CD4-positive, alpha-beta T cell treated with Interleukin-4 for 1 hour (primary cell): ENCODE measurements at places on chromosomes 12 and 14.

- no peak for DNase-seq
These were observed 12.1 kb upstream of the PRR4 start for GRCh38 chr12:10861366-10861765.

GRCh38 chr12:70843363-70843762, 77.2 kb downstream of the PTPRR start:
- DNase-seq = no peak

GRCh38 chr12:55658635-55659391, 22.1 kb downstream of the OR10P1 start:
- DNase-seq = no peak

GRCh38 chr12:42119085-42119633, 25.5 kb downstream of the GXYLT1 start:
- no peak for DNase-seq

DNA sequence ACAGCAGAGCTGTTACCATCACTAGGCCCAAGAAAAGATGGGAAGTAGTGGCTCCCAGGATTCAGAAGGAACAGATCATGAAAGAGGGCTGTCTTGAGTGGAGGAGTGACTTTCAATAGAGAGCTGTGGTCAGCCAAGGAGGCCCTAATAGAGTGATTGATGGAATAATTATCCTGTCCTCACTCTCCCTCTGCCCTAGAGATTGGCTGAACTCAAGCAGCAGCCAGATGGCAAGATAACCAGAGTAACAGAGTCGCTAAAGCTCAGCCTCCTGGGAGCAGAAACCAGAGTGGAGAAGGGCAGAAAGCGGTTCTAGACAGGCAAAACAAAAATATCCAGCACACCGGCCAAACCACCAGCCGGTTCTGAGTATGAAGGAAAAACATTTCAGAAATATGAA, 23.1 kb downstream of the GMFB start:
- DNase-seq = no peak

DNA sequence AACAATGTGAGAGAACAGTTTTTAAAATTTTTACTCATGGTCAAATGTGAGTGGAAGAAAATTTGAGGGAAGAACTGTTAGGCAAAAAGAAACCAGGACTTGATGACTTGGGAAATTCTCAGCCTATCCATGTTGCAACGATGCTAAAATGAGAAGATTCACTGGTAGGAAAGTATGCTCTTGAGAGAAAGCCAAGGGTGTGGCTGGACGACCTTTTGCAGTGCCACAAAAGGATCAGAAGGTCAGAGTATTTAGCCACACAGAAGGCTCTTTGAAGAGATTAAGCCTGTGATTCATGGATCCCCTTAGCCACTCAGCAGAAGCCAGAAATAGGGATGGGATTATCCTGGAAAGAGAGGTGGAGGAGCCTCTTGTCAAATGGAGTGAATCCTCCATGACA, 336.8 kb downstream of the LRIG3 start:
- no peak for DNase-seq

DNA sequence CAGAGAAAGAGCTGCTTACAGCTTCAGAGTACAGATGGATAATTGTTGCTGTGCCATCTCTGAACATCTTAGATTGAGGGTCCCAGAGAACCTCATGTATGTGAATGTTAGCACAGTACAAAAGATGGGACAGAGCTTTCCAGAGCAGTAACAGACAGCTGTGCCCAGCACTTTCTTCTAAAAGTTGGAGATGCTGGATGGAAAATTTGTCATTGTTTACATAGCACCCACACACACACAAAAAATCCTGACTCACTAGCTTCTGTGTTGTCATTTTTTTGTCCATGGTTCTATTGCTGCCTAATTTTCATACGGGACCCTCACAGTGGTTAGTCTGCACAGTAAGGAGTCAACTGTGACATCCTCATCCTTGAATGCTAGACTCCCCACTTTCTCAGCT, 374.7 kb downstream of the DIO2 start:
- DNase-seq = no peak

GRCh38 chr12:116201359-116201758, 76.1 kb downstream of the MED13L start:
- no peak for DNase-seq

DNA sequence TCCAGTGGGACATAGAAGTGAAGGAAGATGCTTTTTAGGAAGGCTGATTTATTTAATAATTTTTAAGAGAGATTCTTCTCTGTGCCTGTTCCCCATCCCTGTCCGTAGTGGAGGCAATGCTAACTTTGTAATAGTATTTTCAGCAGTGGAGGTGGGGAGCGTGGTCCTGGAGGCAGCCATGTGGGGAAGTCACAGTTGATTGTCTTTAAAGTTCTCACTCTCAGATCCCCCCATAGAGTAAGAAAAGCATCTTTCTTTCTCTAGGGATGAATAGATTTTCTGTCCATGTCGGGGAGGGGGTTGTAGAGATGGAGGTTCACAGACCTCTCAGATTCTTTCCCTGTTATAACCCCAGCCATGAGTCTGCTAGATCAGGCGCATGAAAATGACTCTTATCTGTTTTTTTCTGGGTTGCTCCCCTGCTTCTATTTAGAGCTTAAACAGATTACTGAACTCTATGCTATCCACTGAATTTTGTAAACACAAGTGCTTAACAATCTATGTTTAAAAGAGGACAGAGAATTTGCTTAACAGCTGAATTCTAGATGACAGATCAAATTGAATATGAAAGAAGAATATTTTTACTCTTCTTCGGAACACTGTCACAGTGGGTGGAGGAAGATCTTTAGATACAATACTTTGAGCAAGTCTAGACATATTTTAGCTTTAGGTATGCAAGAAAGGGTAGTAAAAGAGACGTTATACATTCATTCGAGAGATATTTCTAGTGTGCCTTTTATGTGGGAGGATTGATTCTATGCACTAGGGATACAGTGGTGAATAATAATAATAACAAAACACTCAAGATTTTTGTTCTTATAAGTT, 25.3 kb downstream of the TMEM117 start:
- DNase-seq = no peak

- no peak for DNase-seq
These were observed 6.9 kb upstream of the CORO1C start for GRCh38 chr12:108738170-108738569.

- peak; percentile 19 for DNase-seq
These were observed 5.9 kb downstream of the GPR84 start for GRCh38 chr12:54358191-54358944.

DNA sequence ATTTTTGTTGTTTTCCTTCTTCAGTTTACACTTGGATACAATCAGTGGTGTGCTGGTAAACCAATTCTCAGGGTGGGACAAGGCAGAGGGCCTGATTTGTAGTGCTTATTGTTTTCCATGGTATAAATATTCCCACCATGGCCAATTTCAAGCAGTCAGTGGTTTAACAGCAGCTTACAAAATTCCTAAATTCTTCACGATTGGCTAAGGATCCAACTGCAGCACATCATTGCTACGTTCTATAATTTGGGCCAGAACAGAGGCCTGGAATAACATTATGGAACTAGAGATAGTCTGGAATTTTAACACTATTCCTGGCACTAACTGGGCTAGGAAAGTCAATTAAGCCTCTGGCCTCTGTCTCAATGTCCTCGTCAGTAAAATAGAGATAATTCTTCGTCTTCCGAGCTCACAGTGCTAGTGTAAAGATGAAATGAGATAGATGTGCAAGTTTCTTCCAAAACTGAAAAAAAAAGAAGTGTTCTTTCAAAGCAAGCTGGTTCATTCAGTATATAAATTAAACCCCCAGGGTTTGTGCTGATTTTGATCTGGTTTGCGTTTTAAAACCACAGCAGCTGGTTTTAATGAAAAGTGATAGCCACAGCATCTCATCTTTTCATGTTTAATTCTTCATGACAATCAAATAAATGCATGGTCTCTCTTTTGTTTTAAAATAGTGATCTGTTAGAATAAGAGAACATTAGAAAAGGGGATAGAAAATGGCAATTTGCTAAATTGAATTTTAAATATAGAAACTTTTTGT, 104.1 kb downstream of the EPS8 start:
- DNase-seq = no peak
